ENCODE measurements at places on chromosomes 7 and 10.
A peak's percentile ranks its signal among the peaks of the same experiment; 100 is the strongest.

DNA sequence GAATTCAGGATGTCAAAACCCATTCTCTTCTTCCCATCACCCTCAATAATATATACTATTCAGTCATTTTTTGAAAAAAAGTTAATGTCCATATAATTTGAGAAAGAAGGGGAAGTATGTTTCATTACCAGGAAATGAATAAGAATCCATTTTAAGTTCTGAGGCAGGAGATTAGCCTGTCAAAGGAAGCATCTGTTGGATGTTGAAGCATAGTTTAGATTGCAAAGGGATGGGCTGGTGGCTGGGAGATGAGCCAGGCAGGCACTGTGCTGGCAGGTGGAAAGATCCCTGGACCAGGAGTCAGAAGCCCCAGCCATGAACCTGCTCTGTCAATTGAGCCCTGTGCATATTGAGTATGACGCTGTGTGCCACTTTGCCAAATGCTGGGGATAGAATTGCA, 48.4 kb upstream of the CRTAC1 start:
- no peak for DNase-seq

- DNase-seq = no peak
Measured at GRCh38 chr10:125156739-125157480, 3.5 kb downstream of the CTBP2 start.

GRCh38 chr7:26332698-26333097, 41.0 kb downstream of the SNX10 start:
- DNase-seq = no peak

GRCh38 chr10:26790221-26790995, 70.3 kb downstream of the ABI1 start:
- no peak for DNase-seq

DNA sequence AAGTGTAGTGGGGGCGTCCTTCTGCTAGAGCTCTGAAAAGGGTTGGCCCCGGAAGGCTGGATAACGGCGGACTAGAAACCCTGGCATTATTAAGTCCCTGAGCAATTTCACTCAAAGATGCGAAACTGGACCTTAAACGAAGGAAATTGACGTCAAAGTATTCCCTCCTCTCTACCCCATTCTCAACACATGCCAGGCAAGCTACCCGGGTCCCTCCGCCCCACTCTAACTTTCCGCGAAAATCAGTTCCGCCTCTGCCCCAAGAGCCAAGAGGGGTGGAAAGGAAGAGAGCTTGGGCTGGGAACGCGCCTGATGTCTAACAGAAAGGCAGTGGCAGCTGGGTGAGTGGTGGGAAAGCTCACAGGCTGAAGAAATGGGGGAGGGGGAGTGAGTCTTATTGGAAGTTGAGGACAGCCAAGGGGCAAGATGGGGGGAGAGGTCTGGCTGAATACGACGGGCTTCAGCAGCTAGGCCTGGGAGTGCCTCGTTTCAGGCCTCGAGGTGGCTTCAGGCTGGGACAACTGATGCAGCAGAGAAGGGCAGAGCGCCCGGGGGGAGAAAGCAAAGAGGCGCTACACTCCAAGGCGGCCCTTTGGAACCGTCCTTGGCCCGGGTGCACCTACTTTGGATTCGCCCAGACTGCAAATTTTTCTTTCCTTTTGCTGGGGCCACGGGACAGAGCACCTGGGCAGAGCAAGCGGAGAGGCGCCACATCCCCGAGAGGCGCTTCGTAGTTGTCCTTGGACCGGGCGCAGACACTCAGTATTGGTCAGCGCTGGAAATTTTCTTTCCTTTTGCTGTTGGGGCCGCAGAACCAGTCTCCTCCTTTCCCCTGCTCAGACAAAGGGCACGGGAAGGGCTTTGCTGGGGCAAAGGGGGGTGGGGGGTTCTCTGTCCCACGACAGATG, 2.0 kb upstream of the FEZF1 start:
- no peak for DNase-seq

DNA sequence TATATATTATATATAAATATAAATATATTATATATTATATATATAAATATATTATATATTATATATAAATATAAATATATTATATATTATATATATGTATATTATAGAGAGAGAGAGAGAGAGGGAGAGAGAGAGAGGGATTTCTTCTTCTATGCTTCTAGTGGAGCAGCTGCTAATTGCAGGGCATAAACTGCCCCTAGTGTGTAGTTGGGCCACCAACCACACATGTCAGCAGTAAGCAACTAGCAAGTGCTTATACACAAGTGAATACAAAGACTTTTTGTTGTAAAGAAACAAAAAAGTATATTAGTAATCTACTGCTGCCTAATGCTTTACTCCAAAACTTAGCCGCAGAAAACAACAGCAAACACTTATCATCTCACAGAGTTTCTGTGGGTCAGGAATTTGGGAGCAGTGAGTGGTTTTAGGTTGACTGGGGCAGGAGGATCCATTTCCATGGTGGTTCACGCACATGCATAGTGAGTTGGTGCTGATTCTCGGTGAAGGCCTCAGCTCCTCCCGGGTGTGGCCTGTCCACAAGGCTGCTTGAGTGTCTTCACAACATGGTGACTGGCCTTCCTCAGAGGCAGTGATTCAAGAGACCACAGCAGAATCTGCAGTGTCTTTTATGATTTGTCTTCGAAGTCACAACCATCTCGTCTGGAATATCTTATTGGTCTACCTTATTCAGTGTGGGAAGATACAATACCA, 25.5 kb upstream of the BAG3 start:
- DNase-seq = no peak

DNA sequence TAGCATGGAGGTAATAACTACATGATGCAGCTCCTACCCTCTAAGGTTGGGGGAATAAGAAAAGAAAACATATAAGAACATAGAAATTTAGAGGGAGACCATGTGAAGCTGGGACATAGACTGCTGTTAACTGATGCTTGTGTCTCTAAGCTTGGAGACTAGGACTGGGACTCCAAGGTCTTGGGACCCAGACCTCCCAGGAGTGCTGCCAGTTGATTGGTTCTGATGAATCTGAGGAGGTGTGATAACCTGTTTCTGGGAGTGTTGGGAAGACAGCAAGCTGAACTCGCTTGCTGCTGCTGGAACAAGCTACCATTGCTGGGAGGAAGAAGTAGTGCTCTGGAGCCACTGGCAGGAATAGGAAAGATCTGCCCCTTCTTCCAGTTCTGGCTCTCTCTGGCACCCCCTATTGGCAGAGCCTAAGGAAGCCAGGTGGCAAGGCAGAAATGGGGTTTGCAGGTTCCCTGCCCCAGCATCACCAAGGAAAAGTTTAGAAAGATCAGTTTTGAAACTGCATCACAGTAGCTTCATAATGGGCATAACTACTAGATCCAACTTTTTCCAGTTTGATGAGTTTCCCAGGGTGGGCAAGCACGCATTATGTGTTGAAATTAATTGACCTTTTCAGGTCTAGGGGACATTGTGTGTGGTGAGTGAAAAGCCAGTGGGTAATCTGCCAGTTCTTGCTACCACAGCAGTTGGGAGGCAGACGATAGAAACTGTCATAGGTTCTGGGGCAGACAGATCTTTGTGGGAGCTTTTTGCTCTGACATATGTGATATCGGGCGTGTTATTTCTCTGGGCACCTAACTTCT, 140.7 kb downstream of the SND1 start:
- DNase-seq = peak; percentile 9

DNA sequence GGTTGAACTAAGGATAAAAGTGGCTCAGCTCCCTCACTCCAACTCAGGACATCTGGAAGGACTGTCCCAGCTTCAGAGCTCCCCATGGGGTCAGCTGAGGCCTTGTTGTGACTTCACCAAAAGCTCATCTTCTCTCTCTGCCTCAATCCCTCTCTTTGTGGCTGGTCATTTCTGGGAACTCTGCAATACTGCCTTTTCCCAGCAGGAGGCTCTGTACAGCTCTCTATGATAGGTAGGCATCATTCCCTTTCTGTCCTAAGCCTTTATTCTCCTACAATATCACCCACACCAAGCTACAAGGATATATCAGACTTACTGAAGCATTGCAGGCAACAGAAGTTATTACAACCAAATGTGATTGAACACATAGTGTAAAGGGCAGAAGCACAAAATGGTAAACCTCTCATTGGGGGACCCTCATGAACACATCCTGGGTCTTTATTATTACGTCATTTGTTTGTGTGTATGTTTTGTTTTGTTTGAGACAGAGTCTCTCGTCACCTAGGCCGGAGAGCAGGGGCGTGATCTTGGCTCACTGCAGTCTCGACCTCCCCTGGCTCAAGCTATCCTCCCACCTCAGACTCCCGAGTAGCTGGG, 36.7 kb upstream of the PRPS1L1 start:
- no peak for DNase-seq

GRCh38 chr7:44289341-44290251, 35.8 kb downstream of the CAMK2B start:
- DNase-seq = no peak

DNA sequence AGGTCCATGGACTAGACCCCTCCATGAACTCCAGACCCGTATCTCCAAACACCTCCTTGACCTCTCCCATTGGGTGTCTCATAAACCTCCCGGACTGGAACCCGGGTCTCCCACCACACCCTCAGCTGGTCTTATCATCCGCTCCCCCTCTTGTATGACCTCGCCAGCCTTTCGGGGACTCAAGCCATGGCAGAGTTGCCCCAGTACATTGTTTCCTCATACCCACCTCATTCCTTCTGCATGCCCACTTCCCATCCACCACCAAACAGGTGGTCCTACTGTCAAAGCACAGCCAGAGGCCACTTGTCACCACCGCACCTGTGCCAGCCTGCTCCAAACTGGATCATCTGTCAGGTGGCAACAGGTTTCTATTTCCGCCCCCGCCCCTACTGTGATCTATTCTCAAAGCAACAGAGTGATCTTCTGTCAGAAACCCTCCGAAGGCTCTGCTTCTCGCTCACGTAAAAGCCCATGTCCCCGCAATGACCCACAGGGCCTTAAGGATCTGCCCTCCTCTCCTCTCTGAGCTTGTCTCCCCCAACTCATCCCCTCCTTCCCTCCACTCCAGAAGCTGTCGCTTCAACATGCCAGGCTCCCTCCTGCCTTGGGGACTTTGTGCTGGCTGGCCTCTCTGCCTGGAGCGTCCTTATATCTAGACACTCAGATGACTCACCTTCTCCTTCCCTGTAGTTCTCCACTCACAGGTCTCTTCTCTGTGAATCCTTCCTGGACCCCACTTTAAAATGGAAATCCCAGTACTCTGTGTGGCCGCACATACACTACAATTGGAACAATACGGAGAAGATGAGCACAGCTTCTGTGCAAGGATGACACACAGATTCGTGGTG, 22.8 kb upstream of the PRKAG2 start:
- DNase-seq = no peak

DNA sequence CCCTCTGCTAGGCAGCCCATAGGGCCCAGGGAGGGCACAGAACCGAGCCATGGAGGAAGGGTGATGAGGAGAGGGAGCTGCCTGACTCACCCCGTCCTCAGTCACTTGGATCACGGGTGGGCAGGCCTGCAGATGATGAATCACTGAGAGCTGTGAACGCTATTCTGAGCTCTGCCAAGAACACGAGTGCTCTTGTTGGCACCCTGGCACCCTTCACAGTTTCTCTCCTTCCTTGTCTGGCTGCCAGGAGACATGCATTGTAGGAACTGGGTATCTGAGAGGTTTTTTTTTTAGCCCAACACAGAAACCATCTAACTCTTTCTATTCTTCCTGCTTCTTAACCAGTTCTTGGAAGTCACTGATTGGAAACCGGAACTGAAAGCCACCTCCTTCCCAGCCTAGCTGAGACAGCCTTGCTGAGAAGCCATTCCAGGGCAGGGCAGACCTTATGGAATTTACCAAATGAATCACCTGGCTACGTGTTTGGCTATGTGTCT, 82.1 kb downstream of the SLC37A3 start:
- DNase-seq = no peak

- no peak for DNase-seq
Measured at GRCh38 chr10:33804584-33804983, 470.1 kb upstream of the NRP1 start.

DNA sequence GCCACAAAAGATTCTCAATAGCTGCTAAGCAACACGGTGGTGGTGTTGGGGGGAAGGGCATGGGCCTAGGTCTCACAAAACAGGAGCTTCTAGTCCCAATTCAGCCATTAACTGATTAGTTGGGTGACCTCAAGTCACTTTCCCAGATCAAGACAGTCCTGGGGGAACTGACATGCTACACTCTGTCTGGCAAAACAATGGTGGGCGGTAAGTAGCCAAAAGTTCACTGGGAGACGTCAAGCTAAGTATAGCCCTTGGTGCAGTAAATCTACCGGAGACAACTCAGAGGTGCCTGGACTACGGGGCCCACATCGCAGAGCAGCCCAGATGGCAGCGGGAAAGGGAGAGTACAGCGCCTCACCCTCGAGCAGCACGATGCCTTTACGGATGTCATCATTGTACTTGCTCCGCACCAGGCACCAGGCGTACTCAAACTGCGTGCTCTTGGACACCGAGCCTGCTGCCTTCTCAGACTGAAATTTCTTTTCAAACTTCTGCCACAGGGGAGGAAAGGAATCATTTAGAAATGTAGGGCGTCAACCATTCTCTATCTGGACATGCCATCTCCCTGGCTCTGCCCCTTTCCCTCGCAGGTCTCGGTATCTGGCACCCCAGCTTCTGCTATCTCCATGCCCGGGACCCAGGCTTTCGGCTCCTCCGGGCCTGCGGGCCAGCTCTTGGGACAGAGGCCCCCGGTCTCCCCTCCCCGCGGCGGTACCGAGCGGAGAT, 1.1 kb downstream of the FIS1 start:
- DNase-seq = no peak

DNA sequence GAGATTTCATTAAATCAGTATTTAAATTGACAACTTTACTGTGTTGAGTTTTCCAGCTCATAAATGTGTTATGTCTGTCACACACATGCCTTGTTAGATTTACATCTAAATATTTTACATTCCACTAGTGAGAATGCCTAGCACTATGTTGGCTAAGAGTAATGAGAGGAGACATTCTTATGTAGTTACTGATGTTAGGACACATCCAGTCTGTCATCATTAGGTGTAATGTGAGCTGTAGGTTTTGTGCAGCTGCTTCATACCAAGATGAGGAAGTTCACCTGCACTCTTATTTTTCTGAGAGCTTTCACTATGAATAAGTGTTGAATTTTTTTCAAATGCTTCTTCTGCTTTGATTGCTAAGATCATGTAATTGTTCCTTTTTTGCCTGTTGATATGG, 218.0 kb upstream of the IGFBP3 start:
- no peak for DNase-seq

DNA sequence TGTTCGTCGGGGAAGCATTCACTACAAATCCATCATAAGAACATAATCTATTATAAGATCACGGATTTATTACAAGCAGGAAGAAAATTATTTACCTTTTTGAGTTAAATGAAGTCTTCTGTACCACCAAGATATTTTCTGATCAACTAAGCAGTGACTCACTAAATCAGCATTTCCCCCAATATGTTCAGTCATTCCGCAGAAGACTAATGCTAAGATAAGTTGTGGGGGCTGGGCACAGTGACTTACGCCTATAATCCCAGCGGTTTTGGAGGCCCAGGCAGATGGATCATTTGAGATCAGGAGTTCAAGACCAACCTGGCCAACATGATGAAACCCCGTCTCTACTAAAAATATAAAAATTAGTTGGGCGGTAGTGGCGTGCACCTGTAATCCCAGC, 144.2 kb upstream of the EGR2 start:
- no peak for DNase-seq

GRCh38 chr10:70053218-70053840, 683 bp downstream of the MACROH2A2 start:
- DNase-seq = no peak
